ENCODE measurements at places on chromosomes 7 and 10. TPM values are rescaled to one million over a fixed set of nuclear protein-coding genes. Genes with fewer than 3 reads are reported as not detected.
A peak's percentile ranks its signal among the peaks of the same experiment; 100 is the strongest.

AKR1C4 gene
- total RNA-seq: not detected

TMEM225B gene
- 0.53 TPM for total RNA-seq

DNA sequence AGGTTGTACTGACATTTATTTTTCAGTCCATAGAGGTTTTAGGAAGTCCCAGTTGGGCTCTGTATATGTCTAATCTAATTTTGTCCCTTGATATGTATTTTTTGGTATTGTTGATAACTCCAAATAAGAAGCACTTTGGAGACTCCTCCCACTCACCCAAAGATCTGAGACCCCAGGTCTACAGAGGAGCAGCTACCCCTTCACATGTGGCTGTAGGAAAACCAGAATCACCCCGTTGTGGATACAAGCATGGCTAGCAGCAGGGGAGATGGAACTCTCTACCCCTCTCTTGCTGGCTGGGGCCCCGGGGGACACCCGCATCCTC is 9.4 kb downstream of the HHEX start:
- no peak for DNase-seq

- no peak for DNase-seq
Measured at GRCh38 chr10:99004738-99005137, 230.9 kb downstream of the HPSE2 start.

DNA sequence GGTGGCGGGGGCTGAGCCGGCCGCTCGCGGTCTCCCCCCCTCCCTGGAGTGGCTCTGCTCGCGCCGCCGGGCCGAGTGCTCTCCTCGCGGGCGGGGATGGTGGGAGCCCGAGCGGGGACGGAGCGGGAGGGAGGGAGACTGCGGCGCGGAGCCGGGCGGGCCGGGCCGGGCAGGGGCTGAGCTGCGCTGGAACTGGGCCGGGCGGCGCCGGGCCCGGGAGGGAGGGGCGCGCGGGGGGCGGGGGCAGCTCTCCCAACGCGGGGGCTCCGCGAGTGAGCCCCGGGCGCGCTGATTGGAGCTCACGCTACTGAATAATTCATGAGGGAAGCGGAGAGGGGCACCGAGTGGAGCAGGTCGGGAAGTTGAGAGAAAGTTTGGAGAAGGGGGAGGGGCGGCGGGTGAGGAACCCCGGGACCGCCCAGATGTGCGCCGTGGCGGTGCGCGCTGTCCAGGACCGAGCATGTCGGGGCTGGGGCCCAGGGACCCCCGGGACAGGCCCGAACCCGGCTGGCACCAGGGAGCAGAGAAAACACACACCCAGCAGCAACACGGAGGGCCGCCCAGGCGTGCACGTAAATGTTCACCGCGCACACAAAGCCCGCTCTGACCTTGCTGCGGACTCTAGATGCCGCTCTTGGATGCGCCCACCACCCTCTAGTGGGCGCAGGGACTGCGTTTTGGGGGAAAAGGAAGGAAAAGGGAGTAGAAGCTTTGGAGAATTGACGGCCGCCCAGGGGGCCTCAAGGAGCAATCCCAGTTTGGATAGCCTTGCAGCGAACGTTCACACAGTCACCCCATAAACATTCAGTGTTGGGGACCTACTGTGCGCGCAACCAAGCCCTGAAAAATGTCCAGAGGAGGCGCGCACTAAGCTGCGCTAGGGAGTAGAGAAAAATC is at the start of gene EPHB4:
Gene EPHB4, minus strand, starts transcription at position 194 of the 897 bp plus-strand sequence. CDS start 493 bp downstream, outside the sequence.
- peak; percentile 95 for DNase-seq

DNA sequence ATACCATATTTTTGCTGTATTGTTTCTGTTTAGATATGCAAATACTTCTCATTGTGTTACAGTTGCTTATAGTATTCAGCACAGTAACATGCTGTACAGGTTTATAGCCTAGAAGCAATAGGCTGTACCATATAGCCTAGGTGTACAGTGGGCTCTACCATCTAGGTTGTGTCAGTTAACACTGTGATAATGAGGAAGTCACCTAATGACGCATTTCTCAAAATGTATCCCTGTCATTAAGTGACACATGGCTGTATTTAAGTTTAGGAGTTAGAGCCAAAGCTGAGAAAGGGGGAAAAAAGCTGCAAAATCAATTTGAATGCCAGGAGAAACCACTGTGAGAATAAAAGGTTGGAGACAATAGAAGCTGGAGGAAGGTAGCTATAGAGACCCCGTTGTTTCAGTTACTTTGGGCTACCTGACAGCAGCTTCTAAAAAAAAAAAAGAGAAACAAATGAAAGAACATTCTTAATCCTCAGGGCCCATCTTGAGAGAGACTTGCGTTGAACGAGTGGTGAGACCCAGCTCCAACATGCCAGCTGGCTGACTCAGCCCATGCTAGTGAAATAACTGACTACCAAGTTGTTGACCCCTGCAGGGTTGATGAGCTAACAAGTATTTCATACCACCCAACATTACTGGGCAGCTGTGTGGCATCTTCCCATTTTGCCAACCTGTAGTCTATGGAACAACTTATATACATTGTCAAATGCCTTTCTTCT is 8.7 kb downstream of the STARD3NL start:
- DNase-seq: no peak
